Omental fat pad (tissue), 4 donors: ENCODE measurements at places on chromosomes 2 and 18.

DNA sequence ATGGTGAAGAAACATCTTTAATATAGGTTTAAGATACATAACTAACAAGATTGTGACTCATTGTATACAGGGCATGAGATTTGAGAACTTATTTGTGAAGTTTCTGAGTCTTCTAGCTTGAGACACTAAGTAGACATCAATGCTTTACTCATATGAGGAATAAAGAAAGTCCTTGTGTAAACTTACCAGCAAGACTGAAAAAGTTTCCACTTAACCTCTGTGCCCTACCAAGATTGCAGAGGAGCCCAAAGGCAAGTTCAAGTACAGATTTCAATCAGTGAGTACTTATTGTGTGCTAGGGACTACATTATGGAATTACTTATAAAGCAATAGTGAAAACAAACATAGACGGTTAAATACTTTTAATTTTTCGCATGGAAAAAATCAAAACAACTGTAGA lies 1041.2 kb upstream of the CELF4 start:
- DNase-seq = no peak

GRCh38 chr18:34117319-34117718 lies 107.4 kb downstream of the NOL4 start:
- DNase-seq = no peak

DNA sequence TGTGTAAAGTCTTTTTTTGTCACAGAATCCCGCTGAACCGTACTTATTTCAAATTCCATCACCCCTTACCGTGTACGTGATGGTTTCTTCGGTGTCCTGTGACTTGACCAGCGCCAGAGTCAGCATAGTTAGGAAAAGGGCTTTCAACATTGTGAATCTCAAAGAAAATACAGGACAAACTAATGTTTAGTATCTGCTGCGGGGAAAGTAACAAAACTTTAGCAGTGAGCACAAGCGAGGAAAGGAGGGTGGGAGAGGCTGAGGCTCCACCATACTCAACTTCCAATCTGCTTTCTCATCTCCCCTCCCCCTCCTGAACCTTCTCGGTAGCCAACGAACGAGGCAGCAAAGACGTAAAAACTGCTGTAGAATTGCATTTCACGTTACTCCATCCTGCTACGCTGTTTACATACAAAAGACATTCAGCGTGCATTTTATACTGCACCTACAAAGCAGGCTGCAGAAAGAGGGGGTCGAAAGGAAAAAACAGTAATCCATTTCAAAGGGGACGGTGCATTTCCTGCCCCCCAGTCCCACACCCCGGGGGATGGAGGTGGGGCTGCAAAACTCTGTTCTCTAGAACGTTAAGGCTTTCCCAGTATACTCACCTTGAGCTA lies 1.2 kb downstream of the EFEMP1 start:
- no peak for DNase-seq

- DNase-seq = no peak
These were observed 160.1 kb downstream of the PARD3B start for GRCh38 chr2:204705243-204705932.

- DNase-seq = no peak
These were observed 214.0 kb upstream of the KCNJ3 start for GRCh38 chr2:154484338-154485099.

GRCh38 chr2:112048887-112049286 lies 6.2 kb upstream of the TMEM87B start:
- no peak for DNase-seq

DNA sequence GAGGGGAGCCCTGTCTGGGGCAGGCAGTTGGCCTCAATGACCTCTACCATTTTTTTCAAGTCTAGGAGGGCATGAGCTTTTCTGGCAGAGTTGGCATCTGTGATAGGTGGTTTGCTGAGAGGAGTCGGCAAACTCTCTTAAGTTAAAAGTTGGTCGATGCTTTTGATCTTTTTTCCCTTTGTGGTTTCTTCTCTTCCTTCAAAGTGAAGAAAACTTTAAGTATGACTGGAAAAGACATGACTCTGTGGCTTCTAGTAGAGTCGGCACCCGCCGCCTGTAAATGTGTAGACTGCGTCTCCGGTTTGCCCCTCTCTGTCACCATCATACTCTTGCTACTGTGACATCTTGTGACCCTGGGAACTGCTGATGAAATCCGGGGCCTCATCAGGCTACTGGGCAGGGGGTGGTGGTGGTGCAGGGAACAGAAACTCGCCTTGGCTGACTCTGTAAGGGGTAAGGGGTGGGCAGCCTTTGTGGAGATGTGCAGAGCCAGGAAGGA lies 21.1 kb downstream of the INPP5D start:
- DNase-seq = no peak

GRCh38 chr2:148643421-148643820 lies 1.1 kb upstream of the EPC2 start:
- no peak for DNase-seq

GRCh38 chr2:1825046-1825445 lies 80.7 kb upstream of the PXDN start:
- no peak for DNase-seq

- no peak for DNase-seq
These were observed 48.1 kb downstream of the CYRIA start for GRCh38 chr2:16617282-16618266.

DNA sequence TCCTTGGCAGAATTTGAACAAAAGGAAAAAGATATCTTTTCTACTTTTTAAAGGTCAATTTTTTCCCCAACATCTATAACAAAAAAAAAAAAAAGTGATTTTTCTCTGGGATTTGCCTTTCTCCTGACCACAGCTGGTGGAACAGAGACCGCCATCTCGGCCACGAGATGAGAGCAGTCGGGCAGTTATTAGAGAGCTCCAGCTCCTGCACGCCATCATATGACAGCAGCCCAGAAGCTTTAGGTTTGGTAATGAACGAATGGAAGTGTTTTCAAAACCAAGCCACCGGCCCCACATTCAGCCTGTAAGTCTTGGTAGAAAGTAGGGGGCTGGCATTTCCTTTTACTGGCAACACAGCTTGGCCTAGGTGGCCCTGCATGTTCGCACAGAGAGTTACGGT lies 94.9 kb upstream of the FZD7 start:
- no peak for DNase-seq

GRCh38 chr2:115364093-115364492 lies 921.7 kb downstream of the DPP10 start:
- DNase-seq = no peak

- DNase-seq = no peak
These were observed 107.1 kb upstream of the POU3F3 start for GRCh38 chr2:104746858-104747257.

DNA sequence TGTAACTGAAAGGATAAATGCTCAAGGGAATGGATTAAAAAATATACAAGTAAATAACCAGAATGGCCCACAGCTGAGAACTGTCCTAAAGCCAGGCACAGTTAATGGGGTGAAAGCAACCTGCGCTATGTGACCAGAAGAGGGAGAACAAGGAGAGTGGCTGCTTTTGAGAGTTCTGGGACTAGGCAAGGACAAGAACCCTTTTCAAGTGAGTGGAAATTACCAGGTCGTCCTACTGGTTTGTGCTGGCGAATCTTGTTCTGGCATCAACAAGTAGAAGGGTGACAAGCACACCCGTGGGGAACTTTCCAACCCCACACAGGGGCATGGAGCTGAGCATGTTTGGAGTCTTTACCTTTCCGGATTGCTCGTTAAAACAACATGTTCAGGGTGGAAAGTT lies 82.8 kb downstream of the TMEM17 start:
- DNase-seq = no peak

DNA sequence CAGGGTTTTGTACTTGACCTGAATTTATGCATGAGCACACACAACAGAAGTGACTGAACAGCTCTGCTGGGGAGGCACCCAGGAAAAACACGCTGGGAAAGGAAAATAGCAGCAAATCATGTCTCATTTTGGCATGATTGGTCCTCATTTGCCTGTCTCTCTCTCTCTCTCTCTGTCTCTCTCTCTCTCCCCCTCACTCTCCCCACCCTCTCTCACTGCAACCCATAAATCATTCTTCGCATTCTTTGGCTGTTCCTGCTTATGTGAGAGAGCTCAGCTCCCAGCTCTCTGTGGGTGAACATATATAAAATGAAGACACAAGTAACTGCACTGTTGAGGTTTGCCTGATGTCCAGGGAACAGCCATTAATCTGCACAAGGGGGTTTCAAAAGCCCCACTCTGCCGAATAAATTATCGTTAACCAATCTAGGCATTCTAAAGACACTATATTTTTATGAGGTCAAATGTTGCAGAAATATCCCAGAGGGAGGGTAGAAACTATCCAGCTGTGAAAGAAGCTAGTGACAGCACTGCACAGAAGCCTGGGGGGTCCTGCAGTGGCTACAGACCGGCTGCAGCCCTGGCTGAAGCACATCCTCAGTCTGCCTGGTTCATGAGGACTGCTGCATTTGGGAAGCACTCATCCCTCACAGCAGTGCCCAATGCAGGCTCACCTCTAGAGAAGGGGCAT lies 260.3 kb downstream of the AFF3 start:
- no peak for DNase-seq

GRCh38 chr2:230657906-230658305 lies 54.7 kb upstream of the CAB39 start:
- DNase-seq = no peak

DNA sequence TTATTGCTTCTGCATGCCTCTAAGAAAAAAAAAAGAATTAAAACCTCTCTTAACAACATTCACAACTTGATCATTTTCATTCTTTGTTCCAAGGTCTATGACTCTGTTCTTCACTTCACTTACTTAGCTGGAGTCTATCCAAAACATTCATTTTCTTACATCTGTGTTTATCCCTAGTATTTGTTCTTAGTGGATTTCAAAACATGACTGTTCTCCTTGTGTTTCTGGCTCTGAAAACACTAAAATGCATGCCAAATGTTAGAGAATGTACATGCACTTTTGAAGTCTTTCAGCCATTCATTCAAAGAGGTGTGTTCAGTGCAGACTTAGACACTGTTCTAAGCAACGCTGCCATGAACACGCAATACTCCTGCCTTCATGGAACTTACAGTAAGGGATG lies 138.8 kb downstream of the CNTNAP5 start:
- DNase-seq = no peak

DNA sequence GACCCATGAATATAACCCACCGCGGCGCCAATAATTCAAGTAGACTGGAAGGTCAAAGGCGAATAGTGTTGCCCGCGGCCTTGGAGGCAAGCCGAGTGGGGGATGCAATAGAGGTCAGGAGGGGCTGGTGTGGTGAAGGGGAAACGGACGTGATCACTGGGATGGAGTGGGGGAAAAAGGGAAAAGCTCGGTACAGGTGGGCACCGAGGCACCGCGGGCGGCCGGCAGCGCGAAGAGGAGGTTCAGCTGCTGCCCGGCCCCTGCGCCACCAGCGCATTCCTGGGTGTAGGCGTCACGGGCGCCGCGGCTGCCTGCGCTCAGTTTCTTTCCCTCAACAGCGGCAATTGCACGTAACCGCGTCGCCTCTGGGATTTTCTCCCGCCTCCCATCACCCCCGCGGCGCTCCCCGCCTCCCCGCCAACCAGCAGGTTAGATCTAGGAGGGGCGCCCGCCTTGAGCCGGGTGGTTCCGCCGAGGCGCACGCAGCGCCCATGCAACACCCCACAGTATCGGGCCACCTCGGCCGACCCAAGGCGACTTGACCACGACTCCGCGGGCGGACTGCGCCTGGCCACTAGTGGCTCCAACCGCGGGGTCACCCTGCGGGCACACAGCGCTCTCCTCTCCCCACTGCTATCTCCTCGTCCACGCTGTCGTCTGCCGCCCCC lies 1.5 kb downstream of the RND3 start:
- DNase-seq = peak; percentile 36

- DNase-seq = peak; percentile 34
These were observed 749 bp upstream of the PTMA start for GRCh38 chr2:231707625-231707926.

DNA sequence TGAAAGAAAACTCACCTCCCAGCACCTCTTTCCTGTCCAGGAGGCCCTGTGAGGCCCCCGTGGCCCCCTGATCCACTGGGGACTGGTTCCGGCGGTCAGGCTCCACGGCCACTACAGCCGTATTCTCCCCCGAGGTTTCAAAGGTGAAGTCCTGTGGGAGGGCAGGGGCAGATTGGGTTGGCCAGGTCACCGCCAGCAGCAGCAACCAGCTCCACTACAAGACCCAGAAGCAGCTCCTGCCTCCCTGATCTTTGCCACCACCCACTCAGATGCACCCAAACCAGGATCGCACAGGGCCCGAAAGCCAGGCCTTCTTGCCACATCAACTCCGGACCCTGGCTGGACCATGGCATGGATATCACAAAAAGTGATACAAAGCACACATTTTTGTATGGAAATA lies 21.9 kb downstream of the SDC1 start:
- DNase-seq = no peak

- no peak for DNase-seq
These were observed 26.1 kb downstream of the ADCY3 start for GRCh38 chr2:24893934-24894333.

DNA sequence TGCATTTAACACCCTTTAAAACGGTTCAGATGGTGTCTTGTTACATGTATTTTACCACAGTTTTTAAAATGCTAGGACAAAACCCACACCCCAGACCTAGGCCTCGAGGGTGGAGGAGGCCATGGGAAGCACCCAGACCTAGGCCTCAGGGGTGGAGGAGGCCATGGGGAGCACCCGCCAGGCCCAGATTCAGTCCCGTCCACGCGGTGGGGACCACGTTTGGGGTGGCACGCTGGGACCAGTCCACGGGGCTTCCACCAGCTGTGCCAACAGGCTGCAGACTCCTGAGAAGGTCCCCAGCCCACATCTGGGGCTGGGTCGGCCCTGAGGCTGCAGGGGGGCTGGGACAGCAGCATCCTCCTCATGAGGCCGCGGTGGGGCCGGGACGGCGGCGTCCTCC lies 63.4 kb downstream of the SLC66A2 start:
- no peak for DNase-seq

DNA sequence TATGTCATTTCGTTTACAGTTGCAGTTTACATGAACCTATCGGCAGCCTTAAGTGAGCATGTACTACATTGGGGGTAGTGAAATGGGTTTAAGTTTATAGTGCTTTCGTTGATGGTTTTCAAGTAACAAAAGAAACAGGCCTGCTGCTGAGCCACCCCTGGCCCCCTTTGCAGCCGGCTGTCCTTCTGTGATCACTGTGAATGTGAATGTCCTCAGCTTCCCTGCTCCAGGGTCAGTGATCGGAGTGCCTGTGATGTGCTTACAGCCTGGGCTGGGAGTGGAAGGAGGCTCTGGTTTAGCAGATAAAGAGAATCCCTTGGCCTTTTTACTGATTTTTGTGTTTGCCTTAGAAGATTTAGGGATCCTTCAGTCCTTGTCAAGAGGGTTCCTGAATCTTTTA lies 154.2 kb downstream of the FAM210A start:
- no peak for DNase-seq
